ENCODE measurements at places on chromosomes 4 and X. TPM values are rescaled to one million over a fixed set of nuclear protein-coding genes. Genes with fewer than 3 reads are reported as not detected.
A peak's percentile ranks its signal among the peaks of the same experiment; 100 is the strongest.

DNA sequence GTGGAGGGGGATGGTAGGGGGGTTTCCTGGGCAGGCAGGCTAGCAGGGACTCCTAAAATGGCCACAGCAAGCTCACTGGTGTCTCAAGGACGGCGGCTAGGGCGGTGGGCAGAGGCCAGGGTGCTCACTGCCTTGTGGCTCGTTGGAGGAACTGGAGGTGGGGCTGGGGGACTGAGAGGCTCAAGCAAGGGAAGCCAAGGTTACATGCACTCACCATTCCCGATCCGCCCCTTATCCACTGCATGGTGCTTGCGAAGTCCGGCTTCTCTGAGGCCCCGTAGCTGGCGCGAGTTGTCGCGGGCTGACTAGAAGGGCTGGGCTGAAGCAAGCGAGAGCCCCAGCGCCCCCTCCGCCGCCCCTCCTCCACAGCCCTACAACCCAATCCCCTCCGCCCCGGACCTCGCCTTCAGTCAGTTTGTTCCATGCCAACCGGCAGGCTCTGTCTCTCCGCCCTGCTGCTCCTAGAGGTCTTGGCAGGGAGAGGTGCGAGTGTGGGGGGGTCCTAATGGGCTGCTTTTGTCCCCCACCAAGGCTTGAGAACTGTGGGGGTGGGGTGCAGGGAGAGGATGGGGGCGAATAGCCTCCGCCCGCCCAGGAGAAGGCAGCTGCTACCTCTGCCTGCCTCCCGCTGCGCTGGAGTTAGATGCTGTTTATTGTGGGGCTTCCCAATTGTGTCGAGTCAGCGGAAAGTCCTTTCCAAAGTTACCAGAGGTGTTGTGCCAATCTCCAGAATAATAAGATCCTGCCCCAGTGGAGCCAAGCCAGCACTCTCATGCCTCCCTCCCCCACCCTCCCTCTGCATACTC lies at the start of gene ARHGEF9:
Gene ARHGEF9, minus strand, starts transcription at position 313 of the 806 bp plus-strand sequence. Its CDS starts 69 bp downstream, at position 244.
- H3K36me3 ChIP-seq = no peaks in the 10 kb centered on the region
- H3K4me1 ChIP-seq = no peaks in the 10 kb centered on the region
- H3K4me3 ChIP-seq = no peak within 1 kb of the TSS
- H3K27ac ChIP-seq = no peak within 1 kb of the TSS
- H3K27me3 ChIP-seq = no peaks in the 10 kb centered on the region

GRCh38 chr4:86220121-86220520 lies 139.7 kb downstream of the MAPK10 start:
- H3K36me3 ChIP-seq = no peaks in the 10 kb centered on the region
- H3K4me1 ChIP-seq = no peaks in the 10 kb centered on the region
- no peak overlapping the region for H3K27ac ChIP-seq
- H3K4me3 ChIP-seq = no peak overlapping the region
- no peak for DNase-seq

DNA sequence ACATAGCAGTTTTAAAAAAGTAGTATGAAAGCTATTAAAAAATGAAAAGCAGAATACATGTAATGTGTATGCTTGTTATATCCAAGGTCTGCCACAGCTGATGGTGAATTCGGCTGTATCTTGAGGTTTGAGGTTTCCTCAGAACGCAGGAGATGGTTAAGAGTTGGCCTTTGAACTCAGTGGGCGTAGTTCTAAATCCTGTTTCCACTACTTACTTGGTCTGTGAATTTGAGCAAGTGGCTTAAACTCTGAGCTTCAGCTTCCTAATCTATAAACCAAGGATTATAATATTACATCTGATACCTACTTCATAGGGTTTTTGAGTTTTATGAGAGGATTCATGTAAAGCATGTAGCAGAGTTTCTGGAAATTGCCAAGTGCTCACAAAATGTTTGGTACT lies 125.2 kb downstream of the STIM2 start:
- H3K27ac ChIP-seq = no peak overlapping the region
- H3K4me1 ChIP-seq = peaks cover 29% of the 10 kb centered on the region
- H3K4me3 ChIP-seq = peak overlapping the region; percentile 71

DNA sequence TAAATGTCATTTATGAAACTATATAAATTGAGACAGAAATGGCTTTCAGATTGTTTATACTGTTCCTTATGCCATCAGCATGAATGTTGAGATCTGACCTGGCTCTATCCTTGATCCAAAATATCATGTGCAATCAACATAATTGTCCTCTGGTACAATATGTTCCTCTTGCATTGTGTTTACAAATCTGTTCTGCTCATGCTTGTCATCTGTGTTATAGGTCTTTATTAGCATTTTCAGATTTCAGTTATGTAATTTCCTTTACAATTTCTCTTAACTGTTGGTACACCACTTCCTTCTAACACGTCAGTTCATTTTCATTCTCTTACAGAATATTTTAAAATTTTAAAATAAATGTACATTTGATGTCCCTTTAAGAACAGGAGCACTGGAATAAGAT lies 1.6 kb downstream of the HPGD start:
- H3K4me1 ChIP-seq = peaks cover 10% of the 10 kb centered on the region
- H3K36me3 ChIP-seq = no peaks in the 10 kb centered on the region
- no peak for DNase-seq
- H3K27ac ChIP-seq = peak overlapping the region; percentile 76

GRCh38 chrX:46611658-46612362 lies 38.2 kb downstream of the CHST7 start:
- peaks cover 41% of the 10 kb centered on the region for H3K4me1 ChIP-seq
- H3K27ac ChIP-seq = peak overlapping the region; percentile 37
- peak; percentile 58 for DNase-seq
- H3K36me3 ChIP-seq = no peaks in the 10 kb centered on the region
- H3K4me3 ChIP-seq = peak overlapping the region; percentile 59

Gene SUPT20HL2
- polyA plus RNA-seq = not detected

Gene RHOXF2
- not detected for polyA plus RNA-seq

GRCh38 chr4:85147481-85148076 lies 181.1 kb upstream of the WDFY3 start:
- H3K4me1 ChIP-seq = no peaks in the 10 kb centered on the region
- peak; percentile 46 for DNase-seq
- no peaks in the 10 kb centered on the region for H3K27me3 ChIP-seq

Gene SMAD1
- polyA plus RNA-seq = 4.1 TPM

Gene BEND2
- not detected for polyA plus RNA-seq

DNA sequence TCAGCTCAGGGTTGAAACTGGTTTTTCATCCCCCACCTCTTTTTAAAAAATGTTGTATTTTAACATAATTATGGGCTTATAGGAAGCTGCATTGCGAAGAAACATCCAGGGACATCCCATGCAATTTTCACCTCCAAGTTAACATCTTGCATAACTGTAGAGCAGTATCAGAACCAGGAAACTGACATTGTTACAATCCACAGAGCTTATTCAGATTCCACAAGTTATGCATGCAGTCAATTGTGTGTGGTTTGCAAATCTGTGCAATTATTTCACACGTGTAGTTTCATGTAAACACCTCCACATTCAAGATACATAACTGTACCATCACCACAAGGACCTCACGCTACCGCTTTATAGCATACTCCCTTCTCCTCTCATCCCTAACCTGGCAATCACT lies 97.5 kb upstream of the GATB start:
- no peak for DNase-seq
- no peaks in the 10 kb centered on the region for H3K4me1 ChIP-seq
- no peak overlapping the region for H3K4me3 ChIP-seq

DNA sequence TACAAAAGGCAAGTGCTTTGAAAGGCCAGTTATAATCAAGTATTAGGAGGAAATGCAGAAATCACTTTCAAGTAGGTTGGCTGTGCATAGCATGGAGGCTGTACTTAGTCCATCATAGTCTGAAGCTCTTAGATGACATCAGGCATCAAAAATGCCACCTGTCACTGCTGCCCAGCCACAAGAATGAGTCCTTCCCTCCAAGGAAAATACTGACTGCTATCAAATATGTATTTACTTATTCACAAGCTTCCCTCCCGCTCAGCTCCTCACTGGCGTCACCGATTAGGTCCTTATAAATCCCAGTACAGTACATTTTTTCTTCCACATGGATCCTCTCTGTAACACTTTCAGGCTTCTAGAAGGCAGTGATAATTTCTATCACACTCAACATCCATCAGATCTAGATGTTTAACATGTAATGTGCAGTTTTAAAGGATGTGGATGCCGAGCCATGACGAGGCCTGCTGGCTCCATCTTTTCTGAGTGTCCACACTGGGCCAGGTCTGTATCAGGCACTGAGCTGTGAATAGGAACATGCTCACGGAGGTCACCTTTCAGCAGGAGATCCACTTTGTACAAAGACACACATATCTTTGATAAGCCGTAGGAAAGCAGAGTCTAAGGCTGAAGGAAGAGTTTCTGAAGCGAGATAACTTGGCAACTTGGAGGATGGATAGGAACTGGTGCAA lies 121.9 kb downstream of the PALLD start:
- H3K36me3 ChIP-seq = no peaks in the 10 kb centered on the region
- H3K4me3 ChIP-seq = no peak overlapping the region
- no peaks in the 10 kb centered on the region for H3K4me1 ChIP-seq
- peaks cover 3% of the 10 kb centered on the region for H3K27me3 ChIP-seq
- H3K27ac ChIP-seq = no peak overlapping the region
- no peak for DNase-seq

- DNase-seq = no peak
- no peak within 1 kb of the TSS for H3K27ac ChIP-seq
- H3K4me3 ChIP-seq = no peak within 1 kb of the TSS
- no peaks in the 10 kb centered on the region for H3K36me3 ChIP-seq
- H3K27me3 ChIP-seq = peaks cover 56% of the 10 kb centered on the region
- H3K4me1 ChIP-seq = peaks cover 13% of the 10 kb centered on the region
Observed at GRCh38 chr4:140568507-140569306, at the start of gene UCP1. UCP1 (minus strand) TSS chr4:140568961; CDS start chr4:140568729, 232 bp downstream.

GRCh38 chrX:39813631-39814277 lies 284.0 kb downstream of the BCOR start:
- no peaks in the 10 kb centered on the region for H3K27me3 ChIP-seq
- H3K36me3 ChIP-seq = no peaks in the 10 kb centered on the region
- DNase-seq = no peak

DNA sequence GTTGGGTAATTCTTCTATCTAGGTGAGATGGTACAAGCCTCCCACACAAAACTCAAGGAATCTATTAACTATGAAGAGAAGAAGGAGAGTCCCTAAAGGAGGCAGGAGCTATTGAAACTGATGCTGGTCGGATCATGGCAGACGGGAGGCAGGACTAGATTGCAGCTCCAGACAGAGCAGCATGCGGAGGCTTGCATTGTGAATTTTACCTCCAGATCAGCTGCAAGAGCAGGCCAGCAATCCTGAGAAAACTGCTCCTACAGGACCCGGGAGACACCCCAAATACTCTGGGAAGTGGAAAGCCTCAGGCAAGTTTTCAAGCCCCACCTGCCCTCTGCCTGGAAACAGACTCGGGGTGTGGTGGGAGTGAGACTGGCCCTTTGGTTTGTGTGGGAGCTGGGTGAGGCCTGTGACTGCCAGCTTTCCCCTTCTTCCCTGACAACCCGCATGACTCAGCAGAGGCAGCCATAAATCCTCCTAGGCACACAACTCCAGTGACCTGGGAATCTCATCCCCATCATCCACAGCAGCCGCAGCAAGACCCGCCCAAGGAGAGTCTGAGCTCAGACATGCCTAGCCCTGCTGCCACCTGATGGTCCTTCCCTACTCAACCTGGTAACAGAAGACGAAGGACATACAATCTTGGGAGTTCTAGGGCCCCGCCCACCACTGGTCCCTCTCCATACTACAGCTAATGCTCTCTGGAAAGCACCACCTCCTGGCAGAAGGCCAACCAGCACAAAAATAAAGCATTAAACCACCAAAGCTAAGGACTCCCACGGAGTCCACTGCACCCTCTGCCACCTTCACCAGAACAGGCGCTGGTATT lies 30.9 kb downstream of the GATB start:
- no peak overlapping the region for H3K4me3 ChIP-seq
- no peaks in the 10 kb centered on the region for H3K4me1 ChIP-seq
- H3K27me3 ChIP-seq = no peaks in the 10 kb centered on the region
- no peaks in the 10 kb centered on the region for H3K36me3 ChIP-seq
- no peak overlapping the region for H3K27ac ChIP-seq
- no peak for DNase-seq

DNA sequence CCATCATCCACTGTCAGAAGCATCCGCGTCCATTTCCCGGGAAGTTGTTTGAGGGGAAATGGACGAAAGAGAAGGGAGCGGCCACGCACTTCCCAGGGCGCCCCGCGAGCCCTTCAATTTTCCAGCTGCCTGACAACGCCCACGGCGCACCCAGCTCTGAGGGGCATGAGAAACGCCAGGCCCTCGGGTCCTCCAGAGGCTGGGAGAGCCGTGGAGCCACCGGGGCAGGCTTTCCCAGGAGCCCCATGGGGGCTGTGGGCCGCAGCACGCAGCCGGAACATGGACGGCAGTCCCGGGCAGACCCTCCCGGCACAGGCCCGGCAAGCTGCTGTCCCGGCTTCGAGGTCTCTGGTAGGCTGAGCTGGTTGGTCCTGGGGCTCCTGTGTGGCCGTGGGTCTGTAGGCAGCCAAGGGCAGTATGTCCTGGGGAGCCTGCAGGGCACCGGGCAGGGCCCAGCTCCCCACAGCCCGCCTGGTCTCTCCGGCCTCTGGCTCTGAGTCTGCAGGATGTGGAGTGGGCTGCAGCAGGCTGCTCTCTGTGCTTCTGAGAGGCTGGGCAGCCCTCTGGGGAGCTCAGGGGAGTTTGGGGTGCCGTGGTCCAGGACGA lies 115.2 kb downstream of the FAM53A start:
- DNase-seq = no peak
- no peaks in the 10 kb centered on the region for H3K36me3 ChIP-seq
- H3K27ac ChIP-seq = no peak overlapping the region
- H3K27me3 ChIP-seq = no peaks in the 10 kb centered on the region
- peaks cover 3% of the 10 kb centered on the region for H3K4me1 ChIP-seq

GRCh38 chr4:125322366-125322730 lies 7.6 kb downstream of the FAT4 start:
- no peaks in the 10 kb centered on the region for H3K36me3 ChIP-seq
- peaks cover 2% of the 10 kb centered on the region for H3K27me3 ChIP-seq
- H3K27ac ChIP-seq = no peak overlapping the region
- H3K4me1 ChIP-seq = no peaks in the 10 kb centered on the region
- no peak for DNase-seq
